ENCODE measurements at places on chromosomes 7 and 10. TPM values are rescaled to one million over a fixed set of nuclear protein-coding genes. Genes with fewer than 3 reads are reported as not detected.

YWHAG gene
- total RNA-seq = 104 TPM

ZC3HAV1L gene
- 19.7 TPM for total RNA-seq

ARHGEF35 gene
- 3.6 TPM for total RNA-seq

MAD1L1 gene
- total RNA-seq = 133 TPM

TMEM196 gene
- total RNA-seq = not detected

CALHM1 gene
- total RNA-seq = 0.25 TPM
